ENCODE measurements at places on chromosomes 2 and 18.

DNA sequence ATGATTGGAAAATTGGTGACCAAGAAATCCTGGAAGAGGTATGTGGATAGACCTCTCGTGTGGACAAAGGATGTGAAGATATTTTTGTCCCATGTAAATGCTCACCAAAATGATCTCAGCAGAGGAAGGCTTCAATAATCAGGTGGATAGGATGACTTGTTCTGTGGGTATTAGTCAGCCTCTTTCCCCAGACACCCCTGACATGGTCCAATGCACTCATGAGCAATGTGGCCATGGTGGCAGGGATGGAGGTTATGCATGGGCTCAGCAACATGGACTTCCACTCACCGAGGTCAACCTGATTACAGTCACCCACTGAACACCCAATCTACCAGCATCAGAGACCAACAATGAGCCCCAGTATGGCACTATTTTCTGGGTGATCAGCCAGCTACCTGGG lies 20.2 kb downstream of the CHRNA1 start:
- DNase-seq: no peak

DNA sequence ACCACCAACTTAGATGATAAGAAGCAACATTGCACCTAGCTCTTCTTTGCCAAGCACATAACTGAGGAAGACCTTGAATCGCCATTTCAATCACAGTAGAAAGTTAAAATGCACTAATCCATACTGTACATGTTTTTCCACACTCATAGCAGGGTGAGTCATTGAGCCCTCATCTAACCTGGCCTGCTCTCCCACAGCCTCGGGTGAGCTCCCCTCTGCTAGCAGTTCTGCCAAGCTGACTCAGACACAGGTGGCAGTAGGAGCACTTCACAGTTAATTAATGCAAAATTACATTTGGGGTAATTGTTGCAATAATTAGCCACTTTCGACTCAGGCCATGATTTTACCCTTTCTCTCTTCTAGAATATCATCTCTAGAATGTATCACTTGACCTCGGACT lies 1632.8 kb upstream of the CELF4 start:
- DNase-seq: no peak

- DNase-seq: peak; percentile 64
Measured at GRCh38 chr2:120632796-120633646, 102.6 kb upstream of the GLI2 start.

GRCh38 chr18:22283397-22283796 lies 114.0 kb downstream of the GATA6 start:
- no peak for DNase-seq

DNA sequence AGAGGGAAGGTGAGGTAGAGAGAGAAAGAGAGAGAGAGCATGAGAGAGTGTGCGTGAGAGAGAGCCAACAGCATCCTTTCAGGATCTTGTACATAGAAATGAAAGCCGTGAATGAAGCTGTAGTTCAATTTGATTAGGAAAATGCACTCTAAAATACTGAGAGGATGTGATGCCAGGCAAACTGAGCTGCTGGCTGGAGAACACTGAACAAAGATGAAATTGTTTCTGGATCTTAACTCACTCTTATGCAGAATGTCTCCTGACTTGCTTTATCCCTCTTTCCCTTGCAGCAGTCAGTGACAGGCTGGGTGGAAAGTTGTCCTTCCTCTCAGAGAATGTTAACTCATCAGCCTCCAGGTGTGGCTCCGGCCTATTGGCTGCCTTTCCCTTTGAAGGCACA lies 10.7 kb downstream of the LYPD1 start:
- DNase-seq: no peak

- no peak for DNase-seq
Measured at GRCh38 chr2:10875126-10875525, 36.6 kb upstream of the KCNF1 start.

DNA sequence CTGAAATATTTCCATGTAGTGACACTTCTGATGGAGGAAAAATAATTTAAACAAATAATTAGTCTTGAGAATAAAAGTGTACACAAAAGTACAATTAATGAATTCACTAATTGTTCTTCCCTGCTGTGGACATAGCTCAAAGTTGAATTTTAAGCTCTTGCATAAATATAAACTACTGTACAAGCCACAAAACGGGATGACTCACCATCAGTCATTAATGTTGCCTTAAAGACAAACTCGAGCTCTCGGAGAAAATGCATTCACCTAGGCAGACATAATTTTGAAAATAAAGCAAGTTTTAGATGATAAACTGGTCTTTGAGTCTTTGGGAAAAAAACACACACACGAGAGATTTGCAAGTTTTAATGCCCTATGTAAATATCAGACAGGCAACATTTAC lies 436.4 kb downstream of the ZNF521 start:
- no peak for DNase-seq

DNA sequence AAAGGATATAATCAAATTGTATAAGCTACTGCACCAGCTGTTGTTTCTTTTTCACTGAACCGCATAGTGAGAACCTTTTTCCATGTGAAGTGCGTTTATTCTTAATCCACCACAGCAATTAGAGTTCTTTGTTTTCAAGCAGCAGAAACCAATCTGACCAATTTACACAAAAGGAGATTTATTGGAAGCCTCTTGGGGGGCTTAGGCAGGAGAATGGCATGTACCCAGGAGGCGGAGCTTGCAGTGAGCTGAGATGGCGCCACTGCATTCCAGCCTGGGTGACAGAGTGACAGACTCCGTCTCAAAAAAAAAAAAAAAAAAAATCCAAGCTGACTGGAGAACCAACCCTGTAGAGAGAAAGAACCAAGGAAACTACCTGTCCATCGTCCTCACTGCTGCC lies 10.0 kb downstream of the ADNP2 start:
- DNase-seq: no peak

GRCh38 chr2:241893265-241893664 lies 23.7 kb downstream of the RTP5 start:
- DNase-seq: no peak

- DNase-seq: no peak
Measured at GRCh38 chr2:23703583-23704385, 223.1 kb downstream of the ATAD2B start.

- DNase-seq: no peak
Measured at GRCh38 chr2:205731583-205731981, 49.3 kb downstream of the NRP2 start.

DNA sequence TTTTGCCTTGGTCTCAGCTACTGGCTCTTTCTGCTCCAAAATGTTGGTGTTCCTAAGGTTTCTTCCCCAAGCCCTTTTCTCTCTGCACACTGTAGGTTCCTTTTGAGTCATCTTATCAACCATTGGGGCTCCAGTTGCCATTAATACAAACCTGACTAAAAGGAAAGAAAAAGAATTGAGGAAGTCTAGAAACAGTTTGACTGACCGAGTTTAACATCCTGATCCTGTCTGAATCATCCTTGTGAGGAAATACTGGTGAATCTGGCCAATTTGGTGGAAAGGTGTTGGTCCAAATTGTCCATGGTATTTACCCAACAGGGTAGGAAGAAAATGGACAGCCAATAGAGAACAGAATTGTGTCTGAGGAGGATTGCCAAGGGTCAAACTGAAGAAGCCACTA lies 38.3 kb downstream of the CRYGD start:
- DNase-seq: no peak

DNA sequence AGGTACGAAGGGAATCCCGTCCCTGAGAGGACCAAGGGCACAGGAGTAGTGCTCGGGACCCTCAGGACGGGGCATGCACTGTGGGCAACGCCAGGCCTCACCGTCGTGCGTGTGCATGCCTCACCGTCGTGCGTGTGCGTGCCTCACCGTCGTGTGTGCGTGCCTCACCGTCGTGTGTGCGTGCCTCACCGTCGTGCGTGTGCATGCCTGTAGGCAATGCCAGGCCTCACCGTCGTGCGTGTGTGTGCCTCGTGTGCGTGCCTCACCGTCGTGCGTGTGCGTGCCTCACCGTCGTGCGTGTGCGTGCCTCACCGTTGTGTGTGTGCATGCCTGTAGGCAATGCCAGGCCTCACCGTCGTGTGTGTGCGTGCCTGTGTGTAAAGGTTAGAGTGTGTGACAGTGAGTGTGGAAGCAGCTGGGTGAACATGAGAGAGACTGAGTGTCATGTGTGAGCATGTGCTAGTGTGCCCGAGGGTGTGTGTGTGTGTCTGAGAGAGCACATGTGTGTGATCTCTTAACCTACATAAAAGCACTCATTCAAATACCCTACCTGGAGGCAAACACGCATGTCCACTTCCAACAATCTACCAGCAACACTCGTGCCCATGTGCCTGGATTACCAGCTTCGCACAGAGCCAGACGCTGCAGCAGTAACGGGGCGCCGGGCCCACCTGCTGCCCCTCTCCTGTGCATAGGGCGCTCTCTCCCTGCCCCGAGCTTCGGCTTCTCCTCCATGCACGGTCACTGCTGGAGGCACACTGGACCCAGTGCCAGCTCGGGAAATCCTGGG lies 36.3 kb downstream of the ZNF516 start:
- no peak for DNase-seq

DNA sequence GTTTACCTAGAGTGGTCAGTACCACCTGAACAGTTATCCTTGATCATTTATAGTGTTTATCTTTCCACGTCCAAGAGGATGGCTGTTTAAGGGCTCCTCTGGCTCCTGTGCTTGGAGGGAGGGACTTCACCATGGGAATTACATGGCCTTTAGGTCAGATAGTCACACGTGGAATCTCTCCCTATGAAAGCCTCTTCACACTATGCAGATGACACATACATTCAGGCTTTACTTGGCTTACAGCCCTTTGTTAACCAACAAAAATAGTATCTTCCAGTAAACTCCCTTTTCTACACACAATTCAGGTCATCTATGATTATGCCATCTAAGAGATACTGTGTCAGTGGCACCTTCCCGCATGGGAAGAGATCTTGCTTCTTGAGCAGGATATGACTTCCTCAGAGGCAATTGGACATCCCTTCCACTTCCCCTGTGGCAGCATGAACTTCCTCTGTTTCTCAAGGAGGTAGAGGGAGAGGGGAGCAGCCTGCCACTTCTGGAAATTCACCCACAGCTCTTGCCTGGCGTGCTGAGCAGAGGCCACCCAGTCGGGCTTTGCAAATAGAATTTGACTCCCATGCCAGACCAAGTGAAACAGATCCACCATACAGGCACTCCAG lies 53.5 kb downstream of the COLEC12 start:
- no peak for DNase-seq

GRCh38 chr2:143148011-143148410 lies 18.8 kb downstream of the ARHGAP15 start:
- DNase-seq: no peak

- no peak for DNase-seq
Measured at GRCh38 chr2:68800027-68800401, 65.4 kb downstream of the ARHGAP25 start.

GRCh38 chr18:12238826-12239225 lies 15.3 kb upstream of the CIDEA start:
- no peak for DNase-seq

DNA sequence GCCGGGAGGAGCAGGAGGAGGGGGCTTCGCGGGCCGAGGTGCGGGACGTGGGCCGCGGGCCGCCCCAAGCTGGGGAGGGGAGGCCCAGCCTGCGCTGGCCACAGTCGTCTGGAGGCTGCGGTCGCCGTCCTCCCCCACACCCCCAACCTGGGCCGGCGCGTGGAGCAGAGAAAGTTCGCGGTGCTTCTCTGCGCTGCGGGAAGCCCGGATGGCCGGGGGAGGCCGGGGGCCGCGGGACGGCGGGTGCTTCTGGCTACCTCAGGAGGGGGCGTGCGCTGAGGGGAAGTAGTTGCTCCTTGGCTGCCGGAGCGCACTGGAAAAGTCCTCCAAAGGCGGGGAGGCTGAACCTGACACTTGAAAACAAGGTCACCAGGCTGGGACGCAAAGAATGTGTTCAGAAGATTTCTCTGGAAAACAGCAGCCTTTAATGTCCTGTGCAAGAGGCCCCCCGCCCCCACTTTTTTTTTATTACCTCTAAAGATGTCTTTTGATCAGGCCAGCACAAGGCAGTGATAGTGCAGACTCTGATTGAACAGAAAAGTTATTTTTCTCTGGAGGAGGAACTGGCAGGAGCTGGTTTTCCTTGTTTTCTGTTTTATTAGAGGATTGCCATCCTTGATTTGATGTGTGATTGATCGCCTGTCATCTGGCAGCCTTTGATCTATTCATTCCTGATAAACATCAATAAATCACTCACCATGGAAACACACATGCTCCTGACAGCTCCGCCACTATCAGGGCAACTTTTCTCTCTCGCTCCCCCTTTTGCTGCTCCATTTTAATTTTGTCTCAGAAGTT lies 1.6 kb downstream of the TSHZ1 start:
- no peak for DNase-seq

DNA sequence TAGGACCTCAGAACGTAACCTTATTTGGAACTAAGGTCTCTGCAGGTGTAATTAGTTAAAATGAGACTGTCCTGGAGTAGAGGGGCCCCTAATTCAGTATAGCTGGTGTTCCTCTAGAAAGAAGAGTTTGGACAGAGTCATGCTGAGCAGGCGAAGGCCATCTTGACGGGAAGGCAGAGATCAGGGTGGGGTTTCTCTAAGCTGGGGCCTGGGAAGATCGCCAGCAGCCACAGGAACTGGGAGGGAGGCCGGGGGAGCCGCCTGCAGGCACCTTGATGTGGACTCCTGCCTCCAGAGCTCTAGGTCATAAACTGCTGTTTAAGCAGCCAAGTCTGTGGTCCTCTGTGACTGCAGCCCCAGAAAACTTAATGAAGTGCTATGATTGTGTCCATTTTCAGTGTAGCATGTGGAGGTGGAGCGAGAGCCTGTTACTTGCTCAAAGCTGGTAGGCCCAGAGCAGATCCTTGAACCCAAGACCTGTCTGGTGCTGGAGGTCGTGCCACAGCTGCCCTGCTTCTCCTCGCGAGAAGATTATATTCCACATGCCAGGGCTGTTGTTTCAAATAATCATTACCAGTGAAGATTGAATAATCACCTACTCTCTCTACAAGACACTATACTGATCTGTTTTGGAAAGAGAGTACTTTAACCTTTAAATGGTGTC lies 105.7 kb downstream of the TPO start:
- no peak for DNase-seq

DNA sequence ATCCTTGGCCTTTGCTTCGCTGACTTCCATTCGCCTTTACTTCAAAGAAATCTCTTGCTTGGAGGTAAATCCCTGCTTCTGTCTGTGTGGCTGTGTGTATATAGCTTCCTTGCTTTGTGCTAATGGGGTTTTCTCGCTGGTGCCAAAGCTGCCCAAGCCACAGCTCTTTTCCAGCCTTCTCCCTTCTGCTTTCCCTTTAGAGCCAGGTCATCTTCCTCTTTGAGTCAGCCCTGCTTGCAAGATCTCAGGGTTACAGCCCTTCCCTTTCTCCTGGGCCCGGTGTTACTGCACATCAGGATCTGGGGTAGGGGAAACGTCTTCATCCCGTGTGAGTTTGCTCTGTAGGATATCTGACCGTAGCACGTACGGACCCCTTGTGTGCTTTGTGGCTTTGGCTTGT lies 19.1 kb downstream of the EIF4E2 start:
- DNase-seq: no peak

DNA sequence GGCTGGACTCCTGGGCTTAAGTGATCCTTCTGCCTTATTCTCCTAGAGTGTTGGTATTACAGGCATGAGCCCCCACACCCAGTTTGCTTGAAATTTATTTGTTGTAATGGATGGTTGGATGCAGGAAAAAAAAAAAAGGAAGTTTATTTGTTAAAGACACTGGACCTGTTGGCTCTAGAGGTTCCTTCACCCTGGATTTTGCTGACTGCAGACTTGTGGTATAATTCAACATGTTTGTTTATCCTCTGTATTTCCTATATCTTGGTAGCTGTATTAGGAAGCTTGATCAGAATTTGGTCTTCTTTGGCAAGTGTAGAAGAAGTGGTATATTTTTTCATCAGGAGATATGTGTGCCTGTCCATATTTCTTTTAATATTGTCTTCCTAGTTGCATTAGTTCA lies 138.7 kb downstream of the LDLRAD4 start:
- DNase-seq: no peak

- no peak for DNase-seq
Measured at GRCh38 chr18:68532328-68532885, 182.5 kb downstream of the TMX3 start.

Measured in liver (tissue), 10 donors.